ENCODE measurements at places on chromosomes 1 and 21.

- no peak for DNase-seq
These were observed 15.5 kb downstream of the TRIM33 start for GRCh38 chr1:114495486-114495885.

GRCh38 chr1:24828887-24829192, 83.6 kb downstream of the CLIC4 start:
- DNase-seq = no peak

GRCh38 chr1:222204475-222204874, 343.4 kb downstream of the HHIPL2 start:
- DNase-seq = no peak

- DNase-seq = no peak
These were observed 8.9 kb downstream of the FAM229A start for GRCh38 chr1:32353431-32353830.

DNA sequence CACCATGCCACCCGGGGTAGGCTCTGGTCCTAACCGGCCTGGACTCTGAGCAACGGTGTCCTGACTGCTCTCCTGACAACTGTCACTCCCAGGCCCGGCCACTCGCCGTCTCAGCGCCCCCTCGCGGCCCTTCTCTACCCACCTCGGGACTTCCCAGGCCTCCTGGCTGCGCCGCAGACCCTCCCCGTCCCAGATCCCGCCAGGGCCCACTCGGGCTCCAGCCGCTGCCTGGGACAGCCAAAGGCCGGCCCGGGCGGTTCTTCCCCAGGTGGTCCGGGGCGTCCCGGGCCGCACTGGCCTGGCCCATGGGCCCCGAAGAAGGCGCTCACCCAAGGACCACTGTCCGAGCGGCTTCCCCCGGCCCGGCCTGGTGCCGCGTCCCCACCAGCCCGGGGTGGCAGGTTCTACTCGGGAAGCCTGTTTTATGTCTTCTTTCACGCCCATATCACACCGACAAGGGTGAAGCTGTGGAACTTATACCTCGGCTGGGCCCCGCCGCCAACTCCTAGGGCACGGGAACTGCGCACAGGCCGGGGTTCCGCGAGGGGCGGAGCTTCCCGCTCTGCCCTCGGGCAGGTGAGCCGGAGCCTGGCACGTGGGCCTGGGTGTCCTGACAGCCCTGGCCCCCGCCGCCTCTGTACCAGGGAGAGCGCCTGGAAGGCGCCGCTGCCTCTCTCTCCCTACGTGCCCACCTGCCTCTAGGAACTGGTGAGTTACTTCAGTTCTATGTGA, 138.3 kb downstream of the TTLL7 start:
- DNase-seq = peak; percentile 71

- no peak for DNase-seq
These were observed 96.6 kb upstream of the IPO9 start for GRCh38 chr1:201732351-201732750.

DNA sequence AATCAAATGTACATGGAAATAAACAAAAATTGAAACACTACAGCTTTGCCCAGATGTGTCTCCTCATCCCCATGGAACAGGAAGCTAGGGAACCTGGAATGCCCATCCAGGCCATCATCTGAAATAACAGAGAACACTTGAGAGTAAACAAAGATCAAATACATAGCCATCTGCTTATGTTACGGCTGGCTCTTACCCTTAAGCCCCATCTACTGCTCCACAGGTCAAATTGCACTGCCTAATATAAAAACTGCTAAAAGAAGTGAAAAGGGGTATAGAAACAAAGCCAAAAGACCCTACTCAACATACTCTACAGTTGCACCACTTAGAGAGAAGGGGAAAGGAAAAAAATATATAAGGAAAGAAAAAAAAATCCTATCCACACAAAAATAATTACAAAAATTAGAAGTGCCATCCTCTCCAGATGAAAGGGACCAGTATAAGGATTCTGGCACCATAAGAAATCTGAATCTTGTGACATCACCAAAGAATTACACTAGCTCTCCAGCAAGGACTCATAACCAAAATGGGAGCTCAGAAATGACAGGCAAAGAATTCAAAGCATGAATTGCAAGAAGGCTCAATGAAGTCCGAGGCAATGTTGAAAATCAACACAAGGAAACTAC, 26.9 kb downstream of the OR6Y1 start:
- DNase-seq = no peak

DNA sequence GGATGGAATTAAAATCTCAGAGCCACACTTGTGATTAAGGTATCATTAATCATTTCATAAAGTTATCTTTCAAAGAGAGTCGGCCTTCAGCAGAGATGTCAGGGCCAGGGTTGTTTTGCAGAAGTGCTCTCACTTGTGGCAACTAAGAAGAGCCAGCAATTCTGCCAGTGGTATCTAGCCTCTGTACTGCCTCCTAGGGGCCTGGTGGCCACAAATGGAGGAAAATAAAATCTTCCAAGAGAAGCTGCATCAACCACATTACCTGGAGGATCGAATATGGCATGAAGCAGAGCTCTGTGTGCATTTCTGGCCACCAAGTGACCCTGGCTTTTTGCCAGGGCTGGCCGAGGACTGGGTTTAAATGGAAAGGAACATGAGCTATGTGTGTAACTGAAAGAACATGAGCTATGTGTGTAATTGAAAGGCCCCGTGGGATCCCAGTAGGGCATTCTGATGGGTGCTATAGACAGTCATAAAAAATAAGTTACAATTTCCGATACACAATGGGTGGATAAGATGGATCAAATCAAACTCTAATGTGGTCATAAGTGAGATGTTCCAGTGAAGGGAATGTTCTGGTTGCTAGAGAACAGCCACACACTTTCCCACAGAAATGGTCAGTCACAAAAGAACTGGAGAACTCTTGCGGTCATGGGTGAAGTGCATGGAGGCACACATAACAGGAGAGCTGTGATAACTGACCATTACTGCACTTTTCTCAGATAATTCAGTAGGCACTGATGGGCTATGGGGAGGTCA, 335.8 kb downstream of the CAMTA1 start:
- DNase-seq = no peak

GRCh38 chr1:203150511-203151297, 23.2 kb downstream of the ADORA1 start:
- no peak for DNase-seq

- DNase-seq = no peak
These were observed 4.8 kb upstream of the TAF13 start for GRCh38 chr1:109080441-109081082.

- DNase-seq = no peak
These were observed 2.2 kb downstream of the CELSR2 start for GRCh38 chr1:109251277-109252166.

GRCh38 chr1:209899948-209900347, 38.1 kb upstream of the SYT14 start:
- no peak for DNase-seq

GRCh38 chr1:16204634-16205333, 7.7 kb downstream of the ARHGEF19 start:
- no peak for DNase-seq

GRCh38 chr1:218616681-218617080, 271.5 kb downstream of the TGFB2 start:
- no peak for DNase-seq

DNA sequence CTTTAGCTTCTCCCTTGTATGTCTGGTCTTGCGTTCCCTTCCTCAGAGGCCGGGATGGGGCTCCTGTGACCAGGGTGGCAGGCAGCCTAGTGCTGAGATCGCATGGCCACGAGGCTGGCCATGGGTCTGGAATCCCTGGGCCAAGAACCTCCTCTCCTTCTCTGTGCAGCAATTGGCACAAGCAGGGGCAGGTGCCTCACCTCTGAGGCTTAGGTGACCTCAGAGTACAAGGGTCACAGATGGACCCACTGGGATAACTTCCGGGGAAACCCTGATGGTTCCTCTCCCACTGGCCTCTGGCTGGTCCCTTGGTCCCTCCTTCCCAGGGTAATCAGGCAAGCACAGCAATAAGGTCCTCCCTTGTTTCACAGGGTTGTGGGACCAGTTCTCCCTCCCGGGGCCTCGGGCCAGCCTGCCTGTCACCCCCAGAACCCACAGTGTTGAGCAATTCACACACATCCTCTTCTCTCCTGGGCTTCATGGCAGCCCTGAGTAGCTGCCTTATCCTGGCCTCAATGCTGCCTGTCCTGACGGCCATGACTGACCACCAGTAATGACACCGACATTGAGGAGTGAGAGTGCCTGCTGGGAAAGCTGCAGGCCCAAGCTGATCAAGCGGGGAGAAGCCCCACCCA, 38.6 kb downstream of the BMP8A start:
- DNase-seq = no peak

GRCh38 chr1:161483361-161483760, 21.9 kb upstream of the FCGR2A start:
- no peak for DNase-seq

- DNase-seq = no peak
These were observed 31.6 kb downstream of the ADARB1 start for GRCh38 chr21:45105906-45106485.

- no peak for DNase-seq
These were observed 180.8 kb upstream of the KCNK2 start for GRCh38 chr1:214901718-214902117.

DNA sequence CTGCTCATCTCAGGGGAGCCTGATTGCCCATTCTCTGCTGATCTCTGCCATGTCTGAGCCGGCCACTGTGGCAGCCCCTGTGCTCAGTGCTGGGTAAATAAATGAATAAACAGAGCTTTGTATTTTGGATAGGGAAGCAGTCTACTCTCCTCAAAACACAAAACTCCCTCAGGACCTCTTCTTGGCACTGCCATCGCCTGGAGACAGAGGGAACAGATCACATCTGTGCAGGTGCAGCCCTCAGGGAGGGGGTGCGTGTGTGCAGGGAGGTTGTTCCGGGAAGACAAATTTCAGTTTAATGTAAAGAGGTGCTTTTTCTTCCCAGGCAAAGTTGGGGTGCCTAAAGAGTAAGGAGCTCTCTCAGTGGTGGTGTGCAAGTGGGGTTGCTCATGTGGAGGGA, 7.7 kb upstream of the FAM167B start:
- DNase-seq = no peak
